ENCODE measurements at places on chromosomes 7 and 10.

- peaks cover 18% of the 10 kb centered on the region for H3K27me3 ChIP-seq
- H3K36me3 ChIP-seq = no peaks in the 10 kb centered on the region
These were observed 7.8 kb downstream of the CHST3 start for GRCh38 chr10:71971769-71972555.

DNA sequence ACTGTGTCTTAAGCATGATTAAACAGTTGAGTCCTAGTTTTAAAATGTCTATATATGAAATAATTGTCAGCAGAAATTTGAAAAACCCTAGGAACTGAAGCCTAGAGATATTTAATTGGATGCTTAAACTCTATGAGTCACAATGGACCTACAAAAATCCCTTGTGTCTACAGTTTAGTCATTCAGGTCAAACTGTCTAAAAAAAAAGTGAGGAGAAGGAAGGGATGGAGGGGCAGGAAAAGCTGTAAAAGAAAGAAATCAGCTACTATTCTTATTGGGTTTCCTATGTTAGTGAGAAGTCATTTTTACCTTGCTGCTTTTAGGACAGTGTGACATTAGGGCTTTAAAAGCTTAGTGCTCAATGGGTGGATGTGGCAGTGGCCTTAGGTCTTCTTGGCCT lies 406.1 kb upstream of the FZD8 start:
- H3K4me3 ChIP-seq = no peak overlapping the region
- no peaks in the 10 kb centered on the region for H3K4me1 ChIP-seq

DNA sequence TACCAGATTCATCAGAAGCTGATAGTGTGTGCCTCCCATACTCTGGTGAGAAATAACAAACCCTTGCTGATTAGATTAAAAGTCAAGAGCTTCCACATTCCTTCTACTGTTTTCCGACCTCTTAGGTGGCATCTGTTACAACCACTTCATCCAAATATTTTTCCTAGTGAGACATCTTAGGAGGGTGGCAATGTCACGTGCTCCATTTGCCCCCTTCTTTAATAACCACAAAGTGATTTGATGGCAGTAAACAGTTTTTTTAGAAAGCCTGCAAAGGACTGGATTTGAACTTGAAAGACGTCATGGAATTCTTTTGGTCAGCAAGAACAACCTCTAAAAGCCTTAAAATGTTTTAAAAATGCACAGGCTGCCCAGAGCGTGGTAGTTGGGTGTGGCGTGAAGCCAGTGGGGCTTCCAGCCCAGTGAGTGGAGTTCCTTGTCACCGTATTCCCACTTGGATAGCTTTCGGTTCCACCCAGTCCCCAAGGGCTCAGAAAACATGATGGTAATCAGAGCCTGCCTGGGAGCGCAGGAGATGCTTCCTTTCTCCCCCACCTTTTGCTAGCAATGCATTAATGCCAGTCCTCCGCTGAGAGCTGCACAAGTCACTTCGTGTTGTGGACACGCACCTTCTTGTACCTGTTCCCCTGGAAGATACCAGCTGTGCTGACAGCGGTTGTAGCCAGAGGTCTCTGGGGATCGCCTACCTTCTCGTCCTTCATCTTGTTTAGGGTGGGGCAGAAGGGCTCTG lies 256.4 kb downstream of the KIAA1217 start:
- H3K4me3 ChIP-seq = no peak overlapping the region
- DNase-seq = no peak
- H3K4me1 ChIP-seq = no peaks in the 10 kb centered on the region
- H3K27ac ChIP-seq = no peak overlapping the region

DNA sequence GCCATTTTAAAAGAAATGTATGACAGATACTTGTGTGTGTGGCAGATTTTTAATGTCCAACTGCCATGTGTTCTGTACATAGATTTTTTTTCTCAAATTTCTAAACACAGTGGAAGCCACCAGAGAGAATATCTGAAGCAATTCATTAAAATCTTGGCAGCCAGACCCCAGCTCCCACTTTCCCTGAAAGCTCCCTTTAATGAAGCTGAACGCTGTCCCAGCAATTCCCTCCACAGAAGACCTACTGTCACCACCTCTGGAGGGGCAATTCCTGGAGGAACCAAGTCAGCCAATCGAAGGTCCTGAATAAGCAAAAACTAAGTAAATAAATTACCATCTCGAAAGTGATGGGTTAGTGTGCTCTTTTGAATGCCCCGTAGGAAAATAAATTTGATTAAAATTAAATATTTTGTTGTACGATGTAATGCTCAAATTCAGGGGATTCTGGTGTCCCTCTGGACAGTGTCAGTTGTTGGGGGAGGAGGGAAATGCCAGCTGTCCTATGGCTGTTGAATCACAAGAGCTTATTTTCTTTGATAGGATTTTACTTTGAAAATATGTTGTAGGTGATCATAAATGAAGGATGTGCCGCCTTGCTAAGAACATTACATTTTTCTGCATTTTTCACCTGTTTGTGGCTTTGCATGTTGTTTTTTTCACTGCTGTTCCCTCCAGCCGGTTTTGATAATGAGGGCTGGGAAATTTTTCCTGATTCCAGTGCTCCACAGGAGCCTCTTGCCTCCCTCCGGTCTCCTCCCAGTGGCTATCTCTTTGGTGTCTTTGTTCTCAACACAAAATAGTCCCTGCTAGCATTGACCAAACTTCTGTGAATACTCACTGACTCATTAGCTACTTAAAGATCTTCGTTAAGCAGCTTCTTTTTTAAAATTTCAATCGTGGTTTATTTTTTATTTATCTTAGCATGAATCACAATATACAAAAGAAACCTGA lies 9.2 kb upstream of the GSAP start:
- H3K4me3 ChIP-seq = peak overlapping the region; percentile 28
- H3K27ac ChIP-seq = no peak overlapping the region
- H3K4me1 ChIP-seq = peaks cover 18% of the 10 kb centered on the region
- H3K27me3 ChIP-seq = no peaks in the 10 kb centered on the region

DNA sequence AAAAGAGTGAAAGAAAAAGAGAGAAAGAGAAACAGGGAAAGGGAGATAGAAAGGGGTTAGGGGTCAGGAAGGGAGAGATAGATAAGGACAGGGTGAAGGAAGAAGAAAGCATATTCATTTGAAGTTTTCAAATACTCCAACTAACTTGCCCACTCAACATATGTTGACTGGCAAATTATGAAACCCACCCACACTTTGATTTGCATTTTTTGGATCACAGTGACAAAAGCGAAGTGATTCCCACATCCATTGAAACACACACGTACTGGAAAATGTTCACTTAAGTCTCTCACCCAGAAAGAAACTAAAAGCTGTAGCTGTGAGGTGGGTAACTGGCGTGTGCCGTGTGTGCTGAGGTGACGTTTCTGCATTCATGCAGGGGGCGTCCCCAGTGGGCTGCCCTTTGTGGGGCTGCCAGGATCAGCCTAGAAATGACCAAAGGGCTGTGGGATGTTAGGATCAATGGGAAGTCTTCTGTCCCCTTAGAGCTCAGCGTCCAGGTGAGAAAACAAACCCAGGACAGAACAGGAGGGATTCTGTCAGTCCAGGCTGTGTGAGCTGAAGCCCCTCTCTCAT lies 134.9 kb upstream of the ADARB2 start:
- H3K4me1 ChIP-seq = no peaks in the 10 kb centered on the region
- H3K36me3 ChIP-seq = no peaks in the 10 kb centered on the region
- H3K27ac ChIP-seq = no peak overlapping the region
- no peak overlapping the region for H3K4me3 ChIP-seq

DNA sequence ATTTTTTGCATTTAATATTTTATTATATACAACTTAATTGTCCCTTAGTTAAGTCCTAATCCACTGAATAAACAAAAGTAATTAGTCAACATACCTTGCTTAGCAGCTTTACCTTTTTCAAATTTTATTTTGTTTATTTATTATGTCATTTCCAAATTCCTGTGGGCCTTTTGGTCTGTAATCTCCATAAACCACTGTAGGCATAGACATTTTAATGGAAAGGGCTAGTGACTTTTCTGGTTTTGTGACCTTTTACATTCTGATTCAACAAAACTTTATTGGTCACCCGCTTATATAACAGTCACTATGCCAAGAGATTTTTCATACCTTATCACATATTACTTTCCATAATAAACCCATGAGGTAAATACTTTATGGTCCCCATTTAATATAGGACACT lies 181.3 kb upstream of the PRPS1L1 start:
- H3K27me3 ChIP-seq = no peaks in the 10 kb centered on the region
- H3K27ac ChIP-seq = no peak overlapping the region
- no peaks in the 10 kb centered on the region for H3K36me3 ChIP-seq
- no peak overlapping the region for H3K4me3 ChIP-seq

DNA sequence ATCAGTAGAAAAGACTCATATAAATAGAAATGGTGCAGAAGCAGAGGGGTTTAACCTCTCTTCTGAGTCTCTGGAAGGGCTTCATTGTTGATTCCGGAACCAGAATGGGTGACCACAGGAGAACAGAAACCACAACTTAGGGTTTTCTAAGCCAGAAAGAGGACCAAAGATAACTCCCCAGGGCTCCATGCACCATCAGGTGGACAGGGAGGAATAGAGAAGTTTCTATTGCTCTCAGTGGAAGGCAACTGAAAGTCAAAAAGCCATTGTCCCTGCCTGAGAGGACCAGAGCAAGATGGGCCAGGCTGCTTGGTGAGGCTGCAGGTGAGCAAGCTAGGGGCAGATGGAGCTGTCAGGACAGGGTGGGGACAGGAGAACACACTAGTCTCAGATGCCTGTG lies 14.6 kb upstream of the NPS start:
- no peaks in the 10 kb centered on the region for H3K27me3 ChIP-seq
- H3K4me1 ChIP-seq = no peaks in the 10 kb centered on the region
- H3K4me3 ChIP-seq = no peak overlapping the region
- H3K36me3 ChIP-seq = no peaks in the 10 kb centered on the region
- no peak overlapping the region for H3K27ac ChIP-seq

- no peaks in the 10 kb centered on the region for H3K36me3 ChIP-seq
- DNase-seq = no peak
- H3K4me3 ChIP-seq = no peak overlapping the region
- H3K27ac ChIP-seq = no peak overlapping the region
These were observed 200.9 kb downstream of the CXCL12 start for GRCh38 chr10:44183667-44184632.

- no peaks in the 10 kb centered on the region for H3K27me3 ChIP-seq
- no peak overlapping the region for H3K27ac ChIP-seq
- H3K36me3 ChIP-seq = peaks cover 11% of the 10 kb centered on the region
- no peaks in the 10 kb centered on the region for H3K4me1 ChIP-seq
- no peak overlapping the region for H3K4me3 ChIP-seq
- DNase-seq = no peak
These were observed 26.1 kb downstream of the NOM1 start for GRCh38 chr7:156975620-156976019.

DNA sequence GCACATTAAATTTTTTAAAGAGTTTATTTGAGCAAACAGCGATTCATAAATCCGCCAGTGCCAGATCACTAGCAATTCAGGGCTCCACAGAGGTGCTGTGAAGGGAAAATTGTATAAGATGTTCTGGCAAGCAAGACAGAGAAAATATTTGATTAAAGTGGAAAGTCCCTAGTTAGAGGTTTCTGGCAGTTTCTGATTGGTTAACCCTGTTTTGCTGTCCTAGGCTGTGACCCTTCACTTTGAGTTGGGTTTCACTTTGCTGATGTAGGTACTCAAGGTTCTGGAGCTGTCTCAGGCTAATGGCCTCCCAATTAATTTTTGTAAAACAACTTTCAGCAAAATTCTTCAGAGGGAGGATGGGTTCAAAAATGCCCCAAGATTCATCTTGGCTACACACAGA lies 79.4 kb upstream of the NXPH1 start:
- no peaks in the 10 kb centered on the region for H3K4me1 ChIP-seq
- H3K4me3 ChIP-seq = no peak overlapping the region
- H3K27me3 ChIP-seq = no peaks in the 10 kb centered on the region
- DNase-seq = no peak
- H3K36me3 ChIP-seq = no peaks in the 10 kb centered on the region
- H3K27ac ChIP-seq = no peak overlapping the region

GRCh38 chr10:36251068-36251467 lies 609.0 kb upstream of the FZD8 start:
- no peak overlapping the region for H3K27ac ChIP-seq
- no peaks in the 10 kb centered on the region for H3K36me3 ChIP-seq
- H3K4me3 ChIP-seq = no peak overlapping the region
- no peaks in the 10 kb centered on the region for H3K4me1 ChIP-seq
- no peaks in the 10 kb centered on the region for H3K27me3 ChIP-seq

Data from naive B cell (primary cell).